Airway epithelial cell (primary cell): ENCODE measurements at places on chromosomes 13 and 19. TPM values are rescaled to one million over a fixed set of nuclear protein-coding genes. Genes with fewer than 3 reads are reported as not detected.

C19orf38 gene
- total RNA-seq = not detected in 2 replicates

ELSPBP1 gene
- not detected in 2 replicates for total RNA-seq

ZNF177 gene
- total RNA-seq = 0.70 and 0.71 TPM in 2 replicates

PABPC3 gene
- total RNA-seq = 0.07 TPM in 1 of 2 replicates, not detected in the other

PSG11 gene
- not detected in 2 replicates for total RNA-seq

PLVAP gene
- not detected in 2 replicates for total RNA-seq

LILRA6 gene
- not detected in 2 replicates for total RNA-seq

MIDN gene
- total RNA-seq = 32.7 and 52.6 TPM in 2 replicates

OR7C1 gene
- total RNA-seq = 0.09 TPM in 1 of 2 replicates, not detected in the other

SNAPC2 gene
- total RNA-seq = 21.6 and 22.9 TPM in 2 replicates

TEX30 gene
- 9.9 and 11.1 TPM in 2 replicates for total RNA-seq

ZNF558 gene
- 14.0 and 14.9 TPM in 2 replicates for total RNA-seq

BCAM gene
- total RNA-seq = 97.8 and 99.6 TPM in 2 replicates

KLK5 gene
- 41.5 and 42.7 TPM in 2 replicates for total RNA-seq

CLEC4G gene
- total RNA-seq = not detected in 2 replicates

CYSLTR2 gene
- total RNA-seq = not detected in 2 replicates

NAPA gene
- total RNA-seq = 74.3 and 92.5 TPM in 2 replicates

PRR20D gene
- total RNA-seq = not detected in 2 replicates

UBE2L5 gene
- total RNA-seq = not detected in 2 replicates

SLC7A10 gene
- not detected in 2 replicates for total RNA-seq

B9D2 gene
- total RNA-seq = 3.0 and 3.4 TPM in 2 replicates

LRRC8E gene
- total RNA-seq = 7.6 and 9.0 TPM in 2 replicates

CEACAM3 gene
- total RNA-seq = not detected in 2 replicates

SLC5A5 gene
- total RNA-seq = 0.37 TPM in 1 of 2 replicates, not detected in the other

CRX gene
- total RNA-seq = not detected in 2 replicates

SPRED3 gene
- total RNA-seq = 1.8 and 2.0 TPM in 2 replicates

IGFLR1 gene
- 6.3 and 6.7 TPM in 2 replicates for total RNA-seq

SKA3 gene
- total RNA-seq = 13.1 and 13.2 TPM in 2 replicates

LPAR6 gene
- 19.8 and 21.4 TPM in 2 replicates for total RNA-seq

ZNF557 gene
- total RNA-seq = 2.2 and 6.4 TPM in 2 replicates

ACP5 gene
- total RNA-seq = 12.5 and 13.6 TPM in 2 replicates

ZNF829 gene
- 0.51 and 1.8 TPM in 2 replicates for total RNA-seq

NLRP4 gene
- total RNA-seq = not detected in 2 replicates

CYP4F2 gene
- 0.14 TPM in 1 of 2 replicates, not detected in the other for total RNA-seq

YJEFN3 gene
- total RNA-seq = 0.28 TPM in 2 replicates

ZNF284 gene
- total RNA-seq = 1.6 and 1.7 TPM in 2 replicates

CYP4F3 gene
- 1.9 and 2.1 TPM in 2 replicates for total RNA-seq

TBXA2R gene
- 0.49 TPM in 1 of 2 replicates, not detected in the other for total RNA-seq

TEAD2 gene
- total RNA-seq = 29.8 and 32.4 TPM in 2 replicates

TEKTIP1 gene
- not detected in 2 replicates for total RNA-seq

SACS gene
- 13.3 and 19.7 TPM in 2 replicates for total RNA-seq

ZNF30 gene
- total RNA-seq = 0.99 and 1.3 TPM in 2 replicates

ZNF541 gene
- total RNA-seq = 0.07 TPM in 1 of 2 replicates, not detected in the other

GJB2 gene
- total RNA-seq = 576 and 669 TPM in 2 replicates

CEACAM4 gene
- total RNA-seq = not detected in 2 replicates

TMEM38A gene
- 0.88 and 4.2 TPM in 2 replicates for total RNA-seq

HSPB6 gene
- total RNA-seq = 0.35 TPM in 1 of 2 replicates, not detected in the other

IGLON5 gene
- total RNA-seq = not detected in 2 replicates

LIM2 gene
- total RNA-seq = not detected in 2 replicates
